Amygdala (tissue), 56 donors: ENCODE measurements at places on chromosomes 2 and 18.

DNA sequence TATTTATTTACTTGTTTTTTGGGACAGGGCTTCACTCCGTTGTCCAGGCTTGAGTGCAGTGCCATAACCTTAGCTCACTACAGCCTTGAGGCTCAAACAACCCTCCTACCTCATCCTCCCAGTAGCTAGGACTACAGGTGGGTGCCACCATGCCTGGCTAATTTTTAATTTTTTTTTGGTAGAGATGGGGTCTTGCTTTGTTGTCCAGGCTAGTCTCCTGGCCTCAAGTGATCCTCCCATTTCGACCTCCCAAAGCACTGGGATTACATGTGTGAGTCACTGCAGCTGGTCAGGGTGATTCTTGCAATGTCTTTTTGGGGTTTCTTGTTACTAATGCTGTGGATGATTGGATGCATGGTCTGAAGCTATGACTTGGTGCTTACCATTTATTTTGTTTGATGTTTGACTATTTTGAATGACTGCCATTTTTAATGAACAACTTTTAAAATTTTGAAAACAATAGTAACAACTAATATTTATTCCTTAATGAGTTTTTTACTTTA lies 6.5 kb downstream of the CERS6 start:
- no peak for DNase-seq

DNA sequence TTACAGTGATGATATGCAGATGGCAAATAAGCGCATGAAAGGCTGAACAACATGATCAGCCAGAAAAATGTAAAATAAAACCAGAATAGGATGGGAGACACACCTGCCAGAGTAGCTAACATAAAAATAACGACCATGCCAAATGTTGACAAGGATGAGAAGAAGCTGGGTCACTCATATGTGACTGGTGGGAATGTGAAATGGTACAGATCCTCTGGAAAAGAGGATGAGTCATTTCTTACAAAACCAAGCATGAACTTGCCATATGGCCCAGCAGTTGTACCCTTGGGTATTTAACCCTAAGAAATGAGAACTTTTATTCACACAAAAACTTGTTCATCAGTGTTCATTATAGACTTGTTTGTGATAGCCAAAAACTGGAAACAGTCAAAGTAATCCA lies 143.8 kb downstream of the SH3BP4 start:
- no peak for DNase-seq

DNA sequence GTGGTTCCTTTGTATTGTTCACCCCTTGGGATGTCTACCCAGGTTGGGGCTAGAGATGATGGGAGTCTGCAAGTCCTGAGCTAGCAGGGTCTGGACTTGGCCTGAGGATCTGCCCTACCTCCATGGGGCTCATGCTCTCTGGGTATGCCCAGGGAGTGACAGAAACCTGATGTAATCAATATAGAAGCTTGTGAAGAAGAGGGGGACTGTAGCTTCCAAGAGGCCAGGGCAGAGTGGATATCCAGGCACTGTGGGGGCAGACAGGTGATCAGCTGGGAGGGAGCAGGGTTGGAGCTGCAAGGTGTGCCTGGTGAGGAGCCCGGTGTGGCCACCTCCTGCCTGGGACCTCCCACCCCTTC lies 164.2 kb downstream of the CTIF start:
- DNase-seq = no peak

DNA sequence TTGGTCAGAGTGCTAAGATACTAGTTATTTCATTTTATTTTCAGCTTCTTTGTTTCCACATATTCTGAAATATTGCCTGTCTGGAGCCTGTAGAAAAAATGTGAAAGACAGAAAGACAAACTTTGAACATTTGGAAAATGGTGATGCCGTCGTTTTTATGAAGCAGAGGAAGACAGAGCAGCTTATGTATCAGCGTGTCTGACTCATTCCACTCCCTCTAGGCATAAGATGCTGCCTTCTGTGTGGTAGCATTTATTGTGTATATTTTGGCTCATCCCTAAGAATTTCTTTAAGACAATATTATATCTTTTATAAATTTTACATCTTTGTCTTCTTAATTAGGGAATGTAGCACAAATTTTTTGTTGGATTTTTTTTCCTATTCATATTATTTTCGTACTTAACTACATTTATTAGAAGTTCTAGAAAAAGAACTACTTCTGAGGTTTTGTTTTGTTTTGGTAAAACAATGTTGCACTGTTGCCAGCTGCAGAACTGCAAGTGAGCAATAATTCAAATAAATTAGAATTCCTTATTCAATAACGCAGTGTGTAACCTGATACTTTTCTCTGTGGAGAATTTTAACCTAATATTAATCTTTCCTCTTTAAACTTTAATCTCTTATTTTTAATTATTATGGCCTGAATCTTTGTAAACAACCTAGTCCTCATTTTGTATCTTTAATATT lies 300.4 kb downstream of the ZNF407 start:
- no peak for DNase-seq

GRCh38 chr2:7724336-7724735 lies 807.1 kb downstream of the RNF144A start:
- no peak for DNase-seq
